ENCODE measurements at places on chromosomes 16 and 17.

GRCh38 chr17:4019275-4019674 is 55.0 kb upstream of the ATP2A3 start:
- no peak for DNase-seq

GRCh38 chr17:57099165-57099564 is 14.1 kb downstream of the AKAP1 start:
- DNase-seq = no peak

- peak; percentile 9 for DNase-seq
These were observed 24.8 kb upstream of the BPTF start for GRCh38 chr17:67800495-67800928.

GRCh38 chr17:11901931-11902330 is 95.3 kb downstream of the ZNF18 start:
- no peak for DNase-seq

GRCh38 chr17:2343421-2343820 is 6.1 kb downstream of the SGSM2 start:
- DNase-seq = no peak

DNA sequence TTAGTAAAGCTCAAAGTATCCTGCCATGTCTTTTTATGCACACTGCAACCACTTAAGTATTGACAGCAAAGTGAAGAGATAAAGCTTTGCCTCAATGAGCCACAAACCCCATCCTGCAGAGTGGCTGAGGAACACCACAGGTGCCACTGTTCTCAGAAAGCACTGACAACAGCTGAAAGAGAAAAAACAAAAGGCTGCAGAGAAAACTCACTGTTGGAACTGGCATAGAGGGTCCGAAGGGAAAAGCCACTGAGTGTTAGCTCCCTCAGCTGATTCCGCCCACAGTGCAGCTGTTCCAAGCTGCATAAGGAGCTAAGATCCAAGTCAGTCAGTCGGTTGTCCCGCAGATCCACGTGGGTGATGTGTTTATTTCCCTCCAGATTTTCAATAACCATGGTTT is 48.3 kb downstream of the PHLPP2 start:
- no peak for DNase-seq

DNA sequence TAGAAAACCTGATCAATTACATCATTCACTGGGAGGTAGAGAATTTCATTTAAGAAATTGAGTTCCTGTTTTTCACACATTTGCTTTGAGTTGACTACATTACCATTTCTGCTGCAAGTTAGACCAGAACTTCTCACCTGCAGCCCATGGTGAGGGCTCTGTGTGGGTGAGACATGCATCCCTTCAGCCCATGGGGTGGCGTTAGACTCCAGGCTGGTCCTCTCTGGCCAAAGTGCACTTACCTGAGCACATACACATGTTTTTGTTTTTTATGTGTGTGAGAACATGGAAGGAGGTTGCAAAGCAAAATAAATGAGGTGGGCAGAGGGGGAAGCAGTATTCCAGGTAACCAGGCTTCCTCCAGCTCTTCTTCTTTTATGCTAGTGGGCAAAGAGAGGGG is 470.2 kb downstream of the PMP22 start:
- no peak for DNase-seq

- DNase-seq = no peak
These were observed 40.6 kb downstream of the GDE1 start for GRCh38 chr16:19481296-19481695.

DNA sequence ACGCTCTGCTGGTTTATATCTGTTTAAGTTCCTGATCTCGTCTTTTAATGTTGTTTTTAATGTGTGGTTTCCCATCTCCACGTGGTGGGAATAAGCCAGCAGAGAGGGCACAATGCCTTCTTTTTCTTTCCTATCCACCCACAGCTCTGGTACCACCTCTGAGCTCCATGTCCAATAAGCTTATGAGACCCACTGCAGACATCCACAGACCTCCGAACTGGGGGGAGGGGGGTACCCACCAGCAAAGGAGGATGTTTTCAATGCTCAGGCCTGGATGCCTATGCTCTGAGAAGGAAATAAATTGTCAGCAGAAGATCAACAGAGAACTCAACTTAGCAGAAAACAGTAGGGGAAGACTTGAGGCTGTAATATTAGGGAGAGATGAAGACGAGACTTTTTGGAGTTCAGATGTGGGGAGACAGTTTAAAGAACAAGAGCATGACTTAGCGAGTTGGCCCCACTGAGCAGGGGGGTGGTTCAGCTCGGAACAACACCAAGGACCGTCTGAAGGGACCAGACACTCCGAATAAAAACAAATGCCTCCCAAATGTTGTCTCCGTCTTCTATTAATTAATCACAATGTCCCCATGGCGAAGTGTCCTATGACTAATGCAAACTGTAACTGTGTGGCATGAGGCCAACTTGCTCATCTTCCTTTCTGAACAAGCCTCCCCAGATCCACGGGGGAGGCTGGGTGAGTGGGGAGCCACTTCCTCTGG is 62.7 kb downstream of the GAS7 start:
- DNase-seq = peak; percentile 38

DNA sequence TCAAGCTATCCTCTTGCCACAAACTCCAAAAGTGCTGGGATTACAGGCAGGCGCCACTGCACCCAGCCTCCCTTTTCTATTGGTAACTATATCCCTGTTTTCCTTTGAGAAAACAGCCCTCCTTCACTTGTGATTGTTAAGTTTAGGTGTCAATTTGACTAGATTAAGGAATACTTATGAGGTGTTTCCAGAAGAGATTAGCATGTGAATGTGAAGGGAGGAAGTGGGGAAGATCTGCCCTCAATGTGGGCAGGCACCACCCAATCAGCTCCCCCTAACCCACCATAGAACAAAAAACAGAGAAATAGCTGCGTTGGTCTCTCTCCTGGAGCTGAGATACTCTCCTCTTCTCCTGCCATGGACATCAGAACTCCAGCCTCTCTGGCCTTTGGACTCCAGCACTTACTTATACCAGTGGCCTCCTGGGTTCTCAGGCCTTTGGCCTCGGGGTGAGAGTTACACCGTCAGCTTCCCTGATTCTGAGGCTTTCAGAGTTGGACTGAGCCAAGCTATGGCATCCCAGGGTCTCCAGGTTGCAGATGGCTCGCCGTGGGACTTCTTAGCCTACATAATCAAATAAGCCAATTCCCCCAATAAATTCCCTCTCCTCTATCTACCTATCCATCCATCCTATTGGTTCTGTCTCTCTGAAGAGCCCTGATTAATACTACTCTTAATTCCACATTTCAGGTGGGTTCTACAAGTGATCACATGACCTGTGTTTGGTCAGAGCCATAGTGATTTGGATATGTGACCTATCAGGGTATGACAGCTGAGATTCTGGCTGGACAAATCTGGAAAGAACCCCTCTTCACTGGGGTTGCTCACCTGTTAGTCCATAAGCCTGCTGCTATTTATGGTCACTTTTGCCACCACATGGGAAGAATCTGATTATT is 12.0 kb upstream of the STAT3 start:
- DNase-seq = no peak

- no peak for DNase-seq
These were observed 14.7 kb upstream of the CMTR2 start for GRCh38 chr16:71303938-71304337.

GRCh38 chr17:21285164-21286065 is 904 bp downstream of the MAP2K3 start:
- no peak for DNase-seq

DNA sequence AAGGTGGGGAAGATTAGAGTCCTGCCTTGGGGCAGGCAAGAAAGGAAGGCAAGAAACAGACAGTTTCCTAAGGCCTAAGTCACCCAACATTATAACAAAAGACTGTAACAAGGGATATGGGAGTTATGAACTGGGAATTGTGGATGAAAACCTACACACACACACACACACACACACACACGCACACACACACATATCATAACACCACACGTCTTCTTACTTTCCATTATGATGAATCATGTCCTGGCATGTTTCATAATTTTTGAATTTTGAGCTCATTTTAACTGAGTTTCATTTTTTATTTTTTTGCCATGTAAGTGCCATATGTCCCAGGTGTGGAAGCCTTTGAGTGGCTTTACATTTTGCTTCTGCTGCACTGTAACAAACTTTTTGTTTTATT is 29.9 kb downstream of the HS3ST2 start:
- DNase-seq = no peak

GRCh38 chr17:15260376-15261257 is 4.5 kb downstream of the PMP22 start:
- peak; percentile 45 for DNase-seq

GRCh38 chr17:27631411-27631760 is 398 bp downstream of the LGALS9 start:
- no peak for DNase-seq

- DNase-seq = no peak
These were observed 19.2 kb downstream of the RABEP2 start for GRCh38 chr16:28905800-28906372.

- no peak for DNase-seq
These were observed 28.9 kb downstream of the SLC7A5 start for GRCh38 chr16:87840271-87840978.

Data from BJ (cell line).